HCT116 (cell line): ENCODE measurements at places on chromosomes 16 and 17.

- DNase-seq, result no peak
Measured at GRCh38 chr17:19538095-19539039, 4.7 kb downstream of the SLC47A1 start.

GRCh38 chr16:3771513-3771912 is 54.2 kb upstream of the TRAP1 start:
- DNase-seq, result no peak

DNA sequence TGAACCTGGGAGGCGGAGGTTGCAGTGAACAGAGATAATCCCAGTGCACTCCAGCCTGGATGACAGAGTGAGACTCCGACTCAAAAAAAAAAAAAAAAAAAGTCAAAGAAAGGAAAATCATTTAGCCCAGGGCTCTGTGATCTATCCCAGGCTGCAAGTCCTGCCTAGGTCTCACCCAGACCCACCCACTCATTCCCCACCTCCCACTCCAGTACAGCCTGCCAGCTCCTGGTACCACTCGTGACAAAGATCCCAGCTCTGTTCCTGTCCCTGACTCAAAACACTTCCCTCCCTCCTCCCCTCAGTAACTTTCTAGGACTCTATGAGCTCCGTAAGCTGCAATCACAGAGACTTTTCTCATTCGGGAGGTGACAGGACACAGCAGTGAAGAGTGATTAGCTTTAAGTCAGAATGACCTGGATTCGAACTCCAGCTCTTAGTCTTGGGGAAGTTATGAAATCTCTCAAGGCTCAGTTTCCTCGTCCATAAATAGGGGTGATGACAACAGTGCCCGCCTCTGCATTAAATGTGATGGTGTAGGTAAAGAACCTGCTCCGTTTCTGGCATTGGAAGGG is 28.0 kb upstream of the MRPS23 start:
- DNase-seq, result no peak

GRCh38 chr16:89155851-89156739 is 15.5 kb upstream of the CDH15 start:
- no peak for DNase-seq

- DNase-seq, result no peak
Measured at GRCh38 chr16:56252835-56253234, 61.5 kb downstream of the GNAO1 start.

GRCh38 chr16:66006485-66006884 is 360.0 kb upstream of the CDH5 start:
- no peak for DNase-seq

DNA sequence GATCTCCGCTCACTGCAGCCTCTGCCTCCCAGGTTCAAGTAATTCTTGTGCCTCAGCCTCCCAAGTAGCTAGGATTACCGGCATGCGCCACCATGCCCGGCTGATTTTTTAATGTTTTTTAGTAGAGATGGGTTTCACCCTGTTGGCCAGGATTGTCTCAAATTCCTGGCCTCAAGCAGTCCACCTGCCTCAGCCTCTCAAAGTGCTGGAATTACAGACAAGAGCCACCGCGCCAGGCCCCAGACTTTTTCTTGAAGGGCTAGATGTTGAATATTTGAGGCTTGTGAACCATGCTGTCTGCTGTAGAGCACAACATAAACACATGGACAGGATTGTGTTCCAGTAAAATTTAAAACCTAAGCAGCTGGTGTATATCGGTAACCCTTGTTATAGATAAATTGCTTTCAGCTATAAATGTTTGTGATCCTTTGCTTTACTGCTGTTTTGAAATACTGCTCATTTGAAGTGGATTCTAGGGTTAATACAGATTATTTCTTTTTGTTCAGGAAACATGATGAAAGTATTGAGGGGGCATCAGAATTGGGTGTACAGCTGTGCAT is 12.4 kb downstream of the WSB1 start:
- no peak for DNase-seq

GRCh38 chr17:39927929-39928857 is 661 bp downstream of the LRRC3C start:
- no peak for DNase-seq

DNA sequence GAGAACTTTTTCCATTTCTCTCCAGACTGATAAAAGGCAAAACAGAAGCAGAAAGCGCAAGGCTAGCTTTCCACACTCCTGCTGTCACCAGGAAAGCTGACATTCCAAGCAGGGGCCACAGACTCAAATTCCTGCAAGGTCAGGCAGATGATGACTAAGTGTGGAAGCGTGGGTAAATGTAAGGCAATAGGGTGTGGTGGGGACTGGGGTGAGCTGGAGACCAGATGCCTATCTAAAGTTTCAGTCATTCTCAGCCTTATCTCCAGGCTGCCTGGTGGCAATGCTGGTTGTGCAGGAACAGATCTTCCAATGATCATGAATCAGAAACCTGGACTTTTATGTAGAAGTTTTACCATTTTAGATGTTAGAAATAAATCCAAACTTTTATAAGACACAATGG is 224.1 kb downstream of the GSG1L start:
- DNase-seq, result no peak

- DNase-seq, result no peak
Measured at GRCh38 chr17:42132941-42133340, 10.3 kb downstream of the HSPB9 start.

GRCh38 chr16:2341456-2342447 is 1.2 kb upstream of the ABCA3 start:
- DNase-seq, result no peak

- DNase-seq, result no peak
Measured at GRCh38 chr17:31328160-31328535, 6.7 kb upstream of the EVI2A start.

DNA sequence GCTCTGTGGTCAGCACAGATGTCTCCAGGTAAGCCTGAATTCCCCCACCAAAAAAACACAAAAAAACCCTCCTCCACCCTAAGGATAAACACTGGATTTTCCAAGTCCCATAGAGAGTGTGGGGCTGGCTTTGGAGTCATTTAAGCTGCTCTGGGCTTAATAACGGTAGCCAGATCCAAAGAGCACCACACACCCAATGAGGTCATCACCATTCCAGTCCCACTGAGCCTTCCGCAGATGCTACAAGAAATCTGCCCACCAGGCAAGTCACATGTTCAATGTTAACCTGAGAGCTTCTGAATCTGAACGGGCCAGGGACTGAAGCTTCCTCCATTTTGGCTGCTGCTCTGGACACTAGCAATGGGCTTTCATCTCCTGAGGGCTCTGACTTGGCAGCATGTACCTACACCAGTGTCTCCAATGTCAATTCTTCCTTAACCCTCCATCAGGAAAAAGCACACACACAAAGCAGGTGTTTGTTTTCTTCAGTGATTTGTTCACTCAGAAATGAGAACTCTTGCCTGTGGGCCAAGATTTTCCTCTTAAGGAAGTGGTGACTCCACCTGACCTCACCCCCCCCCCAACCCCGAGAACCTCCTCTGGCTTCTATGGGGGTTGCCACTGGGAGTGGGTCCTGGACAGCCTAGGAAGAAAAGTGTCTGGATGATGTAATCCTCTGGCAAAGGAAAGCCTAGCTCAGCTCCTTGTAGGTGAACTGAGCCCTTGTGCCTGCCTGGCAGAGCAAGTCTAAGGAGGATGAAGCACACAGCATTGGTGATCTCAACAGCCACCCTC is 220.1 kb downstream of the FOXL1 start:
- DNase-seq, result no peak

GRCh38 chr17:77822302-77823030 is 136.0 kb upstream of the TNRC6C start:
- no peak for DNase-seq

DNA sequence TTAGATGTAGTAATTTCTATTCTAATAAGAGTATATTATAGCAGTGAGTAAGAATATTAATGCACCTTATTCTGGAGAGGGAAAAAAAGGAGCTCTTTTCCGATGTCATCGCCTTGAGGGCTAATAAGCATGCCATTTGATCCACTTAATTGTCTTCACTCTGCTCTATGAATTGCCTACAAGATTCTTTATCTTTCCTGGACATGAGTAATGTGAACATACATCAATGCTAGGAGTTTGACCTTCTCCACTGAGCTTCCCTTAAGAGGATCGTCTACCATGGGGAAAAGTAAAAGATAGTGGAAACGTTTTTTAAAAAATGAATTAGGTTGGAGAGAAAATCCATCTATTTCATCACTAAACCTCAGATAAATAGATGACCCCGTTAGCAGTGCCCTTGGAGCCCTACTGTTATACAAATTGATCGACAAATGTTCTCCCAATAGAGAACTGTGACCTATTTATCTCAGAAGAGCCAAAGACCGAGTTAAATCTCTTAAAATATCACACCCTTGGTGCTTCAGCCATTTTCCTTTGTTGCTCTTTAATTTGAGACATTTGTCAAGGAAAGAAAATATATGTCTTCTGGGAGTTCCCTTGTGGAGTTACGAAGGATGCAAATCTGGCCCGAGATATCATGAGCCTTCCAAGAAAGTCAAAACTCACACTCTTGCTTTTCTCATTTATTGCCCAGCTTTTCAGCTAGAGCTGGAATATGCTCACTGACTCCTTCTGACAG is 898.5 kb downstream of the KCNJ2 start:
- no peak for DNase-seq

DNA sequence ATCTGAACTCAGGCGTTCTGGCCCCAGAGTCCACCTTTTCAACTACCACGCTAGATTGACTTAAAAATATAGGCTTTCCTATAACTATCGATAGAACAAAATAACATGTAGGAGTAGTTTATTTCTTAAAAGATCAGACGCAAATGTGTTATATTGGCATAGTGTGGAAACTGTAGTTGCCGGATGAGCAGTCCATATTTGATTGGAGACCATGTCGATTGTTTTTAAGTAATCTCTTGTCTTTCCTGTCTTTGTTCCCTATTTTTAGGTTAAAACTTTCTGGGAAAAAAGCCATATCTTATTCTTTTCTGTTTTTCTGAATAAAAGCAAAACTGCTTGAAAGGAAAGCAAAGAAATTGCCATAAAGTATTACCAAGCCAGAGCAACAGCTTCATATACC is 53.1 kb downstream of the GAN start:
- no peak for DNase-seq

GRCh38 chr17:57823469-57824401 is 26.1 kb downstream of the MRPS23 start:
- no peak for DNase-seq
